Activated CD8-positive, alpha-beta memory T cell treated with anti-CD3 and anti-CD28 coated beads, Interleukin-2, amount 10 ng/mL, durations not matched to agents 7 days and 5 days (primary cell): ENCODE measurements at places on chromosomes 2 and 18. TPM values are rescaled to one million over a fixed set of nuclear protein-coding genes. Genes with fewer than 3 reads are reported as not detected.

RAB17 gene
- total RNA-seq = not detected

GRCh38 chr2:160294339-160294803 is 94.3 kb upstream of the ITGB6 start:
- DNase-seq = peak; percentile 56

DNA sequence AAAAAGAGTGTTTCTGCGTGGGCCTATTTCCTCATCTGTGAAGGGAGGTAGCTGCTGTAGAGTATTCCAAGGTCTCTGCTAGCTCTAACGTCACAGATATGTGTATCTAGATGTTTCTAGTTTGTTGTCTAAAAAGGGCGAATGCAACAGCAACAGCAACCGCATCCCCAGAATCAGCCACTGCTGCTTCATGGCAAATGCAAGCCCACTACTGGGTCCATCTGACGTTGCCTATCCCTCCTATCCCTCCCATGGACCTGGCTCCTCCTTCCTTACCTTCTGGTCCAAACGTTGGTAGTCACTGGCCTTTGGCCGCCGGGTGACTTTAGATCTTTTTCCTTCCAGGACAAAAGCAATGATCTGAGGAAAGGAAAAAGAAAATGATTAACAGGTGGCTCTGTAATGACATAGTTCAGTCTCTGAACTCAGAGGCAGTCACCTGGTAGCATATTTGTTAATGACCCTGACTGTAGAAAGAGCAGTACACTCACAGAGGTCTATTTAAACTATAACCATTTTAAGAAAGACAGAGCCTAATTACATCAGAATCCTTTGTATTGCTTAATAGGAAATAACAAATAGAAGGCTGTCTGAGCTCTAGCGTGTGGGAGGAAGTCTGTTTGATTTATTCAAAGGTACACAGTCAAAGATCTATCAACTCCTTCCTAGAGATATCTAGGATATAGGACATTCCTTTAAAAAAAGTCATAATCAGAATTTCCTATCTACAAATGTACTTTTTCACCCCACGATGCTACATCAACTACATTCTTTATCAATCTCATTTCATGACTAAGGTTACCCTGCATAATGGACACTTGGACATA is 2.9 kb downstream of the TGOLN2 start:
- no peak for DNase-seq

GRCh38 chr2:233495503-233496496 is 70.8 kb downstream of the USP40 start:
- no peak for DNase-seq

DNA sequence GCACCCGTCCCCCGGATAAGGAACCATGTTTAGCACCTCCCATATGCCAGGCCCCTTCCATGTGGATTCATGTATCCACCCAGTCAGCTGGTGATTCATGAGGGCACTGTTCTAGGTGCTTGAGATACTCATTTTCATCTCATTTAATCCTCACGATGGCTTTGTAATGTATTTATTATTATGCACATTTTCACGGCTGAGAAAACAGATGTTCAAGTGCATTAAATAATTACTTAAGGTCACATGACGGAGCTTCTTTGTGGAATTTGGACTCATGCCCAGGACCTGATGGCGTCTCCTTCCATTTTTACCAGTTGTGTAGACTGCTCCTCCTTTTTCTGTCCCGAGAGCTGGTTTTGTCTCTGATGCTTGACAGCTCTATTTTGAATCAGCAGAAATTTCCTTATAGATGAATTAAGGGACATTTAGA is 72.2 kb upstream of the RBM44 start:
- no peak for DNase-seq

RAB27B gene
- total RNA-seq = 3.5 TPM

DNA sequence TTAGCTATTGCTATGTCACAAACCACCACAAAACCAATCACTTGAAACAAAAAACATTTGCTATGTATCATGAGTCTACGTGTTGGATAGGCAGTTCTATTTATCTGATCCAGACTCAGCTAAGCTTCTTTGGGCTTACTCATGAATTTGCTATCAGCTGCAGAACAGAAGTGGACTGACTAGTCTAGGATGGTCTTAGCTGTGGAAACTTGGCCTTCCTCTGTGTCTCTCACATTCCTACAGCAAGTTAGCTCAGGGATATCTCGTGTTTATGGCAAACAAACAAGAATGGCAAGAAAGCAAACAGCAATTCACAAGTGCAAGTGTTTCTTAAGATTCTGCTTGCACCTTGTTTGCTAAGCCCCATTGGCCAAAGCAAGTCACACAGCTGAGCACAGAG is 288.0 kb upstream of the TNP1 start:
- no peak for DNase-seq

- no peak for DNase-seq
Measured at GRCh38 chr2:86074256-86074655, 31.4 kb downstream of the POLR1A start.

CDK15 gene
- not detected for total RNA-seq

MC2R gene
- total RNA-seq = not detected

DNA sequence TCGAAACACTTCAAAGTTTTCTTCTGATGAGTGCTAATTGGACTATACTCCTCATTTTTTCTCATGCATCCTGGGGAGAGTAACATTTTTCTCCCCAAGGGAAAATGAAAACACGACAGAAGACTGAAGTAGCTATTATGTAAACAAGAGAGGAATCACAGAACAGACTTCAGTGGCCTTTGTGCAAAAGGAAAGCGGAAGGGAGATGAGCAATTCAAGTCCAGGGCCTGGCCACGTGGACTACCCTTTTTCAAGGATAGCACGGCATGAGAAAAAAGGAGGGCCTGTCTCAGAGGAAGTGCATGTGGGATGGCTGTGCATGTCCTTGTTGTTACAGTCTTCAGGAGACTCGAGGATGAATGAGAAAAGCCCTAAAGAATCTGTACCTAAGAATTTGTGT is 43.8 kb upstream of the KCNE4 start:
- DNase-seq = no peak

GRCh38 chr2:4217737-4218136 is 514.4 kb downstream of the DCDC2C start:
- DNase-seq = no peak

GRCh38 chr18:55084550-55084949 is 125.3 kb upstream of the CCDC68 start:
- no peak for DNase-seq

GRCh38 chr2:169736902-169737301 is 3.3 kb downstream of the KLHL23 start:
- DNase-seq = no peak

GRCh38 chr2:73043276-73043675 is 28.2 kb downstream of the SFXN5 start:
- DNase-seq = no peak

DNA sequence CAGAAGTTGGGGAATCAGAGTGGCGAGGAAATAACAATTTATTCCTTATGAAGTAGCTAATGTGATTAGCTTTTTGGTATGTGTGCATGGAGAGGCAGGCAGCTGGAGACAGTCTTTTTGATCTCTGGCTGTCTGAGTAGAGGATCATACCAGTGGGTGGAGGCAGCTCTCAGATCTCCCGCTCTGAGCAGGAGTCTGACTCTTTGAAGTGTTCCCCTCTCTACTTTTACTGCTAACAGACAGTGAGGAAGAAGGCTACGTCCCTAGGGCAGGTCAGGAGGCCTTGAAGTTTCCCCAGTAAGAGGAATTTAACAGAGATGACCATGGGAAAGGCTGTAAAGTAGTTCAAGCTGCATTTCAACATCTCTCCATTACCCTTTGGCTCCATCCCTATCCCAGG is 111.9 kb upstream of the REG3A start:
- no peak for DNase-seq

DNA sequence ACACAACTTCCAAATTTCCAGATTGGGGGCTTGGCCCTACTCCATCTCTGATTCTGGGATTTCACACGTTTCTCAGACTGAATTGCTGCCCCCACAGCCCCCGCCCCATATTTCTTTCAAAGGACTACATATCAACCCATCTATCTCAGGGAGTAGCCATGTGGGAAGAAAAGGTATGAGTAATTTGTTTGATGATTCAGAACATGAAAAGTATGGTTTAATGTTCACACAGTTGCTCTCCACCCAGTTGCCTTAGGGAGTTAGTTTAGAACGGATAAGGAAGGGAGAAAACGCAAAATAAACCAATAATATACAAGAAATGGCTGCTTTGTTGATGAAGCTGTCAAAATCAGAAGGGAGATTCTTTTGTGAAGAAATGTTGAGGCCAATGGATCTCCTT is 145.1 kb downstream of the PIEZO2 start:
- no peak for DNase-seq

DNA sequence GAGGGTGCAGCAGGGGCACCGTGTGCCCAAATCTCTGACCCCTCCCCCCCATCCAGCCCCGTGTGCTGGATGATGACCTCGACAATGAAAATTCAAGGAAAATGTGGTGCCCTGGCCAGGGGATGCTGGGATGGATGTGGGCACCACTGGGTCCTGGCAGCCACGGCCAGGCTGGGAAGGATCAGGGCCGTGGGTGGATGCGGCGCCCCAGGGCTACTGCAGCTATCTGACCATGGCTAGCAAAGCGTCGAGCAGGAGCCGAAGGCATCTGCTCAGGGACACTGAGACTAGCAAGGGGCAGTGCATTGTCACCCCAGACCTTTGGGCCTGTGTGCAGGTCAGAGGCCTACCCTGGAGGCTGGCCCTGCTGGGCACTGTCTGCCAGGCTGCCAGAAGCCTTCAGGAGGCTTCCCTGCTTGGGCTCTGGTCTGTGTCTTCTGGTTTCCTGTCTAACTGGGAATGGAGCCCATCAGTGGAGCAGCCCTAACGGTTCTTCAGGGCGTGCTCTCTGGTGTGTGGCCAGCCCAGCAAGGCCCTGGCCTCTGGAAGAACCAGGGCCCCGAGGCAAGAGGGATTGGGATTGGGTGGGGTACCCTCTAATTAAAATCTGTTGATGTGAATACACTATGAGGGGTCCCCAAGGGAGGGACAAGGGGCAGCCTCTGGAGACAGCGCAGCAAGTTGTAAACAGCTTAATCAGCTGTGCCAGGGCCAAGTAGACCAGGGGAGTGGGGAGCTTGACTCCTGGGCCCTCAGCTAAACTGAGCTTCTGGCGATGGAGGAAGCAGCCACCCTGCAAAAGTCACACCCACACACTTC is 98.0 kb downstream of the STPG4 start:
- no peak for DNase-seq

ATP6V1C2 gene
- total RNA-seq = not detected

FKBP1B gene
- total RNA-seq = 5.5 TPM

PHLPP1 gene
- 18.3 TPM for total RNA-seq

- DNase-seq = no peak
Measured at GRCh38 chr18:57223144-57223870, 76.4 kb downstream of the BOD1L2 start.

DNA sequence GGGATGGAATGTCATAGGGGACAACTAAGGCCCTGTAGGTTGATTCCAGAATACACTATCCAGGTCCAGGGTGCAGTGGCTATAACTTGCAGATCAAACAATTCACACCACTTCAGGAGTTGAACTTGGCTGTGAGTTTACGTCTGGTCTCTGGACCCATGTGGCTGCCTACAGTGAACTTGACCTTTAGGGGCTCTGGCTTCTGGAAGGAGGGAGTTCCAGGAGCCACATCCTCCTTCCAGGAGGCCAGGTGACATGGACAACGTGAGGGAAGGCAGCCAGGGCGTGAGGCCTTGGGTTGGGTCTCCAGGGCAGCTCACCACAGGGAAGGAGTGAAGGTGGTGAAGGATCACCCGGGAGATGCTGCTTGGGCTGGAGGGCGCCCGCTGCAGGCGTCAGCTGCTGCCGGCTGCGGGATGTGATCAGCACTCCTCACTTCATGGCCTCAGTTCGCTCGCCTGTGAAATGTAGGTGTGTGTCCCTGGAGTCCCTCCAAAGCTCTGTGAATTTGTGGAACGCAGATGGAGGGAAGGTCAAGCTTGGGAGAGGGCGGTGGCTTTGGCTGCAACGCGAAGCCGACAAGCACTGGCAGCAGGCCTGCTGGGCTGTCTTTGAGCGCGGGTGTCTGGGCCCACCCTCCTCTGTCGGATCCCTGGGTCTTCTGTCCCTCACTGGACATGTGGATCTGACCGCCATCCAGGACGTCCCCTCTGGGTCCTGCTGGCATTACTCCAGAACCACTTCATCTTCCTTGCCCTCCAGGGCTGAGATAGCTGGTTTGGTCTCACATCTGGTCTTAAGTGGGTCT is 146.5 kb downstream of the GLI2 start:
- no peak for DNase-seq

CRYGC gene
- not detected for total RNA-seq

DNA sequence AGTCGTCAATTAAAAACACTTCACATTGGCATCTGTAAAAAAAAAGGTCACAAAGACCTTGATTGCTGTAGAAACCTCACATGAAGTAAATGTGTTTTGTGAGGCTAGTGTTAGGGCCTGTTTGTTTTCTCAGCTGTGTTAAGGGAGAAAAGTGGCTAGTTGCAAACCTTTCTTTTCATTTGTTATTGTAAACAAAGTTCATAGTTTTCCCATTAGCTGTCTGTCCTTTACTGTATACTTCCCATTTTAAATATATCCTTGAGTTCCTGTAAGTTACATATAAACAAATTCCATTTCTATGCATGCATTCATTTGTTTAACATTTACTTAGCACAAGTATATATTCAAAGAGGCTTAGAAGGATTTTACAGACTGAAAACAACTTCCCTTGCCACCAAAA is 1250.2 kb downstream of the LRP1B start:
- no peak for DNase-seq

PFN4 gene
- not detected for total RNA-seq

TFPI gene
- not detected for total RNA-seq

DNA sequence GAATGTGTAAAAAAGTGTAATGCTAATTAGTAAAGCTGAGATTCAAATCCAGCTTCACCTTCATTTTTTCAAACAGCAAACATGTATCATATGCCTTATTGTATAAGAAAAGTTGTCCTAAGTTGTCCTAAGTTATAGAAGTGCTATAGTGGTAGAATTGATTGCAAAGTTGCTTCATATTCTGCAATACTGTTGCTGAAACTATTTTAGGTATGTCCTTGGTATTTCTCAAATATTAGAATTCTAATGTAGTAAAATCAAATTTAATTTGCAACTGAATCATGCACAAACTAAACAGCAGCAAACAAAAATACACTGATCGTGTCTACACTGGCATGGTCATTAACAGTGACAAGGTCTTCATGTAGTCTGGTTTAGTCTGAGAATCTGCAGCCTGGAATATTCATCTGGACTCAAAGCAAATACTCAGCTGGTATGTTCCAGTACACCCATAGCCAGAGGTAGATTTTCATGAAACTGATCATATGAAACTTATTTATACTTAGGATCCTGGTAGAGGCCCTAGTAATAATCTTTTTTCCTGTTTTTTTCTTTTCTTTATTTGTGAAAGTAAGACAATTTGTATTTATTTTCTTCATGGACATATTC is 555.6 kb upstream of the ZEB2 start:
- no peak for DNase-seq

ECEL1 gene
- 0.21 TPM for total RNA-seq

DNA sequence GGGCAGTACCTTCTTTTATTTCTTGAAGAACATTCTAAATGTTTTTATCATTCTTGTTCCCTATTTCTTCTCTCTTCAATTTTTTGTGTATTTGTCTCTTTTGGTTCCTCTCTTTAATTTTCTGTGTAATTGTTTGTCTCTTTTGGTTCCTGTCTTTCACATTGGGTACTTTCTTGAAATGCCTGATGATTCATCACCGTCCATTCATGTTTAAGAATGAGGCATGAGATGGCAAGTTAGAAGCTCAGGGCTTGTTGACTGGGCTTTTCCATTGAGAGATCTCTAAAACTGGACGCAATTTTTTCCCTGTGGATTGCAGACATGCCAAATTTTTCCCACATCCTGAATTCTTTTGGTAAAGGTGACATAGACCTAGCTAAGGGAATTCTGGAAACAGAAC is 33.7 kb upstream of the IL1R2 start:
- no peak for DNase-seq
